ENCODE measurements at places on chromosomes 7 and 10.

DNA sequence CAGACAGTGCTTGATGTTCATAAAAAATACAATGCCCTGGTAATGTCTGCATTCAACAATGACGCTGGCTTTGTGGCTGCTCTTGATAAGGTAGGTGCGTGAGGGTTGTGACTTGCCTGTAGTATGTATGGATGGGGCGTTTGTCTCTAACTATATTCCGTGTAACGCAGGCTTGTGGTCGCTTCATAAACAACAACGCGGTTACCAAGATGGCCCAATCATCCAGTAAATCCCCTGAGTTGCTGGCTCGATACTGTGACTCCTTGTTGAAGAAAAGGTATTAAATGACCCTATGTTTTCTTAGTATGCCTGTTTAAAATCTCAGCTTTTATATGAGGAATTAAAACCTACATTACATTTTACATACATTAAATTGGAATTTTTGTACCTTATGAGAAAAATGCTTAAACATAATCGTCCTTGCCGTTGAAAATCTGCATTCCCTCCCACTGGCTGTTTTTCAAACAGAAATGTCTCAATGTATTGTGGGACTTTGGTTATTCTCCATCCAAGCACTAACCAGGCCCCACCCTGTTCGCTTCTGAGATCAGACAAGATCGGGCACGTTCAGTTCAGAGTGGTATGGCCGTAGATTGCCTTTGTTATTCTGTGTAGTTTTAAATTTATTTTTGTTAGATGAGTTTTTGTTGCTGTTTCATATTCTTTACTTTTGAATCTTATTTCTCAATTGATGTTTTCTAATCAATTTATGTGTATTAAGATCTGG is 85.3 kb downstream of the CUL1 start:
- no peak for ATAC-seq

- ATAC-seq = no peak
Measured at GRCh38 chr7:3915337-3915878, 614.4 kb downstream of the SDK1 start.

- ATAC-seq = no peak
Measured at GRCh38 chr10:90779548-90779947, 78.3 kb downstream of the HTR7 start.

DNA sequence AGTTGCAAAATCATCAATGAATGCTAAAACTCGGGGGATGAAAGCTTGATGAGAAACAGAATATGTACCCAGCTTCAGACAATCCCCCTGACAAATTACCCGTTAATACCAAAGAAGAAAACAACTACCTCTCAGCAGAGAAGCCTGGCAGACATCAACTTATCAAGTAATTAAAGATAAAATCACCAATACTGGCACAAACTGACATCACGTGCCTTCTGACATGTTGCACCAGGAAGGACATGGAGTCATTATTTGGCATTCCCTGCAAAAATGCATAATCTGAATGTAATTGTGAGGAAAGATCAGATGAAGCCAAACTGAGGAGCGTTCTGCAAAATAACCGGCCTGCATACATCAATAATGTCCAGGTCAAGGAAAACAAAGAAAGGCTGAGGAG is 7.7 kb downstream of the SLIT1 start:
- ATAC-seq = no peak

DNA sequence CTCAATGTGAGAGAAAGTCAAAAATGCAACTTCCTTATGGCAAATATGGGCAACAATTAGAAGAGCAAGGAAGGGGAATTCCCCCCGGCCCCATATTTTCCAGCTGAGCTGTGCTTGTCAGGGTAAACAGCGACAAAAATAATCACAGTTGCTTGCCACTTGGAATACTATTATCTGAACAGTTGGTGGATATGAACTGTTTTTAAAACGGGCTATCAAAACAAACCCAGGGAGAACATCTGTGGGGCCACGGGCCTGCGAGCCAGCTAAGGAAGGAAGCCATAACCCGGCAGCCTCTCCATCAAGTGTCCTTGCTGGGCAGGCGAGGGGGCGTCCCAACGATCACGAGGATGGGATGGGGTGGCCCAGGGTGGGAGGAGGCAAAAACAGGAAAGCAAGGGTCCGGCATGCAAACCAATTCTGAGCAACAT is 228.4 kb downstream of the ARHGAP12 start:
- ATAC-seq = no peak

- ATAC-seq = no peak
Measured at GRCh38 chr10:62433901-62434300, 59.7 kb downstream of the ZNF365 start.

DNA sequence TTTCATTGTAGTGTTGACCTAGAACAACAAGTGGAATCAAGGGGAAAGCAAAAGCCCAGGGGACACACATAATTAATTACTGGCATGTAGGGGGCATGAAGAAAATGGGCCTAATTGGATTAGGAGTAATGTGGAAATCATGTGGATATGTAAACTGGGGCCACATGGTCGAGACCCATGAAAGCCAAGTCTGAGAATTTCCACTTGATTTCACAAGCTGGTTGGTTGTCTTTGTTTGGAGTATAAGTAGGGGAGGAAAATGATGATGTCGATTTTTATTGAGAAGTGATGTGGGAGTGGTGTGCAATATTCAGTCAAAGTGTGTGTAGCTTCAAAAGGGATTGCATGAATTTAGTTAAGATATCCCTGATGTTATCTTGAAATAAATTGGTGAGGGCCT is 131.8 kb downstream of the LRRC4 start:
- ATAC-seq = no peak

DNA sequence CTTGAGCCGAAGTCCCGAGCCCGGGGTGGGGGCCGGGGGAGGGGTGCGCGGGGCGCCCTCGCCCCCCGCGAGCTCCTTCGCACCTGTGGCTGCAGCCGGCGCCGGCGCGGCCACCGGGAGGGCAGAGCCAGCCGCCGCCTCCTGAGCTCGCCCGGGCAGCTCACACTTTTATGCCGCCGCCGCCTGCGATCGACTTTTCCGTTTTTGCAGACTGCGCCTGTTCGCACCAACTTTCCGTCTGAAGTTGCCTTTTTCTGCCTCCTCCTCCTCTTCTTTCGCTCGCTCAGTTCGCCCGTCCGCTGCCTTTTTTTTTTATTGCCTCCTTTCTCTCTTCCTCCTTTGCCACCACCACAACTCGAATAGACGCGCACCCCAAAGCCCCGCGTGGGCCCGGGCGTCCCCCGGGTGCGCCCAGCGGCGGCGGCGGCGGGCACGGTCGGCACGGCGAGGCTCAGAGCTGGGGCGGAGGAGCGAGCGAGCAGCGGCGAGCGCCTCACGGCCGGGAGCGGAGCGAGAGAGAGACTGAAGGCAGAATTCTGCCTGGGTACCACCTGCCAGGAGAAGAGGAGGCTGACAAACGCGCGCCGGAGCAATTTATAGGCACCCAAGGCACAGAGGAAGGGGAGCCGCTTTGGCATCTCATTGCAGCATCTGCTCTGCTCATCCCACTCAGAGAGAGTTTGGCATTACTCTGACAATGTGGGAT is at the start of gene C1QL3:
Gene C1QL3 (minus strand): TSS at position 569 of the 706 bp plus-strand sequence. CDS start 814 bp downstream, outside the sequence.
- ATAC-seq = no peak

GRCh38 chr7:65444899-65445823 is 71.5 kb downstream of the ZNF92 start:
- no peak for ATAC-seq

- ATAC-seq = no peak
Measured at GRCh38 chr7:132475669-132476116, 100.6 kb downstream of the PLXNA4 start.

- no peak for ATAC-seq
Measured at GRCh38 chr7:157760004-157760730, 423.4 kb downstream of the DNAJB6 start.

GRCh38 chr7:128774921-128775320 is 673 bp downstream of the OPN1SW start:
- no peak for ATAC-seq

DNA sequence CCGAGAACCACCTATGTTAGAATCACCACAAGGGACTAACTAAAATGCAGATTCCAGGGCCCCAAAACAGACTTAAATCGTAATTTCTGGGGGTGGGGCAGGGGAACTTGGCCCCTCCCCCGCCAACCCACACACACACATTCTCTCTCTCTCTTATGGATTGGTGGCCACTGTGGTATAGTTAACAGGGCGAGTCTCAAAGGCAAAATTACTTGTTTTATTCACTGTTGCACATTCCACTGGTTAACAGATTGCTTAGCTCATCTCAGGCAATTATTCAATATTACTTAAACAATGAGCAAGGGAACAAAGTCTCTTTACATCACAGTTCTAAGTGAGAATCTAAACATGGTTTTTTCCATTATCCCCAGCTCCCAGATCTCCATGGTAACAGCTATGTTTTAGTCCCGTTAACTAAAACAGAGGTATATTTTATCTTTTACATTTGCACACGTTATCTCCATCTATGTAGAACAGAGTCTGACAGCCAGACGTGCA is 38.5 kb downstream of the IGF2BP3 start:
- ATAC-seq = no peak
